Foreskin keratinocyte (primary cell): ENCODE measurements at places on chromosomes 5 and 9. TPM values are rescaled to one million over a fixed set of nuclear protein-coding genes. Genes with fewer than 3 reads are reported as not detected.

ST8SIA4 gene
- total RNA-seq, result 0.63 and 0.92 TPM in 2 replicates

ARHGEF28 gene
- total RNA-seq, result 84.1 and 134 TPM in 2 replicates

TRAF1 gene
- total RNA-seq, result 0.78 and 0.99 TPM in 2 replicates

EPB41L4A gene
- total RNA-seq, result 2.5 and 9.3 TPM in 2 replicates

ATP6V0E1 gene
- 136 and 157 TPM in 2 replicates for total RNA-seq

NME5 gene
- total RNA-seq, result 0.39 TPM in 1 of 2 replicates, not detected in the other

MEGF10 gene
- total RNA-seq, result not detected in 2 replicates

PIP5K1B gene
- total RNA-seq, result 0.04 TPM in 1 of 2 replicates, not detected in the other

CATSPER3 gene
- total RNA-seq, result 0.10 and 0.18 TPM in 2 replicates

STK32A gene
- under 0.01 TPM in 1 of 2 replicates, not detected in the other for total RNA-seq

ZNF300 gene
- 10.8 and 11.5 TPM in 2 replicates for total RNA-seq

POC5 gene
- 9.0 and 11.1 TPM in 2 replicates for total RNA-seq

HAND1 gene
- total RNA-seq, result 0.17 TPM in 1 of 2 replicates, not detected in the other

EIF4E1B gene
- not detected in 2 replicates for total RNA-seq

LCN9 gene
- not detected in 2 replicates for total RNA-seq

UBE2QL1 gene
- not detected in 2 replicates for total RNA-seq

SEMA6A gene
- total RNA-seq, result 0.34 and 0.49 TPM in 2 replicates

ARPC5L gene
- 67.0 and 74.9 TPM in 2 replicates for total RNA-seq

TEK gene
- 0.04 and 0.10 TPM in 2 replicates for total RNA-seq

ARL14EPL gene
- total RNA-seq, result not detected in 2 replicates
